ENCODE measurements at places on chromosomes 6 and 20. TPM values are rescaled to one million over a fixed set of nuclear protein-coding genes. Genes with fewer than 3 reads are reported as not detected.

The PNPLA1 gene
- not detected for total RNA-seq

The ALDH8A1 gene
- 1.3 TPM for total RNA-seq

The KCNK15 gene
- total RNA-seq: not detected

The CALHM5 gene
- not detected for total RNA-seq

The PPP1R3G gene
- 0.17 TPM for total RNA-seq

The PGC gene
- total RNA-seq: not detected

The HLA-DOA gene
- total RNA-seq: 8.3 TPM

The EZR gene
- total RNA-seq: 235 TPM

The DAAM2 gene
- not detected for total RNA-seq

The PTPRT gene
- not detected for total RNA-seq

The LINC00237 gene
- total RNA-seq: 0.33 TPM

The POM121L2 gene
- not detected for total RNA-seq

The RAD21L1 gene
- not detected for total RNA-seq

The SLC22A2 gene
- total RNA-seq: not detected

The PRDM1 gene
- total RNA-seq: 21.1 TPM

The CD24 gene
- 1.1 TPM for total RNA-seq

The TMEM217 gene
- total RNA-seq: 1.4 TPM

The RTF2 gene
- total RNA-seq: 99.8 TPM

The SUPT3H gene
- total RNA-seq: 11.6 TPM

The NKAPL gene
- total RNA-seq: not detected

The SYNDIG1 gene
- total RNA-seq: not detected

The RIN2 gene
- 0.43 TPM for total RNA-seq

The CDSN gene
- total RNA-seq: not detected

The WFDC5 gene
- not detected for total RNA-seq

The DPPA5 gene
- total RNA-seq: not detected

The AVP gene
- not detected for total RNA-seq

The IL20RA gene
- total RNA-seq: not detected

The SFTA2 gene
- total RNA-seq: not detected

The PNISR gene
- 208 TPM for total RNA-seq

The KCNK5 gene
- total RNA-seq: 7.8 TPM

The ID4 gene
- total RNA-seq: not detected

The CLPSL2 gene
- not detected for total RNA-seq

The SIRPB1 gene
- total RNA-seq: 9.6 TPM

The TRIM31 gene
- not detected for total RNA-seq

The XRN2 gene
- total RNA-seq: 53.7 TPM

The CPNE5 gene
- 1.3 TPM for total RNA-seq

The ZSCAN12 gene
- 15.0 TPM for total RNA-seq

The MCCD1 gene
- total RNA-seq: not detected

The CST2 gene
- total RNA-seq: not detected

The SIGLEC1 gene
- 0.20 TPM for total RNA-seq

The ANKRD66 gene
- not detected for total RNA-seq

The ENPP4 gene
- total RNA-seq: 9.0 TPM

The RNF5 gene
- 49.5 TPM for total RNA-seq

Measured in activated naive CD8-positive, alpha-beta T cell treated with anti-CD3 and anti-CD28 coated beads, Interleukin-2, amount 10 ng/mL, durations not matched to agents 7 days and 5 days (primary cell).